ENCODE measurements at places on chromosomes 12 and 14. TPM values are rescaled to one million over a fixed set of nuclear protein-coding genes. Genes with fewer than 3 reads are reported as not detected.

The LYZ gene
- 128 TPM for polyA plus RNA-seq

The RASSF9 gene
- polyA plus RNA-seq, result 2.4 TPM

The SYNDIG1L gene
- 0.10 TPM for polyA plus RNA-seq

DNA sequence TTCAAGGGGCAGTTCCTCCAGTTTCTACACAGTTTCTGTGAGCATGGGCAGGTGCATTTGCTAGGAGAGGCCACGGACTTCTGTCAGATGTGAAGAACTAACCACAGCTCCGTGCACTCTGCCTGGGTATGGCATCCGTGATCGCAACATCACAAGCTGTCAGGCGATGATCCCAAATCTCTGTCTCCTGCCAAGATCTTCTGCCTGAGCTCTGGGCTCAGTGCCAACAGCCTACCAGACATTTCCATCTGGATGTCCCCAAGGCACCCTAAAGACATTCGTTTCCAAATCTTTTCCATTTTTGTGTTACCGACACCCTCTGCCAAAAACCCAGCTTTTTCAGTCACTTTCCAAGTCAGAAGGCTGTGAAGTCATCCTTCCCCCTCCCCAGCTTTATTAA lies 292.1 kb downstream of the GLT1D1 start:
- H3K4me1 ChIP-seq, result no peaks in the 10 kb centered on the region
- no peaks in the 10 kb centered on the region for H3K27me3 ChIP-seq
- H3K36me3 ChIP-seq, result no peaks in the 10 kb centered on the region

DNA sequence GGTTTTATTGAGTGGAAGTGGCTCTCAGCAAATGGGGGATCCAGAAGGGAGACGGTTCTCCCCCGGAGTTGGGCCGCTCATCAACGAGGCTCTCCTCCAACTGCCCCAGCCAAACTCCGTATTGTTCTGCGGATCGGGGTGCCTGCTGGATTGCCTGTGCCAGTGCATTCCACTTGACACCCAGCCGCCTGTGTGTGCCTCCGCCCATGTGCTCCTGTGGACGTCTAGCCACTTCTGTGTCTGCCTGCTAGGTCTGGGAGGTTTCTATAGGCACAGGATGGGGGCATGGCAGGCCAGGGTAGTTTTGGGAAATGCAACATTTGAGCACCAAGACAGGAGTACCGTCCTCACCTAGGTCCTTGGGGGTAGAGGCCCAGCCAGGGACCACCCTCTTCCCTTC lies 225.7 kb upstream of the AMIGO2 start:
- H3K27me3 ChIP-seq, result no peaks in the 10 kb centered on the region
- no peak for DNase-seq
- H3K36me3 ChIP-seq, result no peaks in the 10 kb centered on the region
- no peaks in the 10 kb centered on the region for H3K4me1 ChIP-seq
- H3K4me3 ChIP-seq, result no peak overlapping the region

The VTI1B gene
- polyA plus RNA-seq, result 78.4 TPM

- H3K36me3 ChIP-seq, result no peaks in the 10 kb centered on the region
- no peak within 1 kb of the TSS for H3K4me3 ChIP-seq
- peaks cover 13% of the 10 kb centered on the region for H3K27me3 ChIP-seq
- no peak within 1 kb of the TSS for H3K27ac ChIP-seq
- H3K4me1 ChIP-seq, result no peaks in the 10 kb centered on the region
These were observed at the start of gene KRT74 for GRCh38 chr12:52573743-52574142. KRT74 (minus strand) TSS chr12:52573843; CDS start chr12:52573777, 66 bp downstream.

The RHEBL1 gene
- 0.79 TPM for polyA plus RNA-seq

DNA sequence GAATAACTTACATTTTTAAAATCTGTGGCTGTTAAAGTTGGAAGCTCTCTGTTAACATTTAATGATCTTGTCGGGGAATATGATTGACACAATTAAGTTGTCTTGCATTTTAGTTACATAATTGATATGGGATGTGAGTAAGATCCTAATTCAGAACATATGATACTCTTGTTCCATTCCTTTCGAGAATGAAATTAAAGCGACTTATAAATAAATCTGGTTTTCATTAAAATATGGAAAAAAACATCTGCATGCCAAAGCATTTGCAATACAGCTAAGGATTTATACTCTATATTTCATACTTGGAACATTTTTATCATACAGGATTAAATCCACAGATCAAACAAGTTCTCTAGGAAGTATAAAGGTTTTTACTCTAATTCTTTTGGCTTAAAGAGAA lies 52.0 kb downstream of the SLC38A6 start:
- no peak overlapping the region for H3K27ac ChIP-seq
- no peak for DNase-seq
- no peaks in the 10 kb centered on the region for H3K36me3 ChIP-seq

- no peaks in the 10 kb centered on the region for H3K27me3 ChIP-seq
- peaks cover 7% of the 10 kb centered on the region for H3K36me3 ChIP-seq
- no peak overlapping the region for H3K4me3 ChIP-seq
- peaks cover 13% of the 10 kb centered on the region for H3K4me1 ChIP-seq
- peak; percentile 49 for DNase-seq
These were observed 190.1 kb downstream of the FOXN3 start for GRCh38 chr14:89226801-89227495.

The GYS2 gene
- polyA plus RNA-seq, result 0.03 TPM

DNA sequence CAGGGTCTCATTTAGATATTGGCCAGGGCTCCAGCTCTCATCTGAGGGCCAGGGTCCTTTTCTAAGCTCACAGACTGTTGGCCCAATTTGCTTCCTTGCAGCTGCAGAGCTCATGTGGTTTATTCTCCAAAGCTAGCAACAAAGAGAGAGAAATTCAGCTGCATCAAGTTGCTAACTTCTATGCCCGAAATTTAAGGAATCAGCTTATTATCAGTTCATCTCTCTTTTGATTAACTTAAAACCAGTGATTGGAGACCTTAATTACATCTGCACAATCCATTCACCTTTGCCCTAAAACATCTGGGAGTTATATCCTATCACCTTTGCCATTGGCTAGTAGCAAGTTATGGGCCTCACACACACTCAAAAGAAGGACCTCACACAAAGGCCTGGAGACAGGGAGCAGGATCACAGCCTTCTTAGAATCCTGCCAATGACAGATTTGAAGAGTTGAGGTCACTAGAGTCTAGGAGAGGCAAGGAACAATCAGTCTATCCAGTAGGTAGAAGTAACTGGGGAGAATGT lies 258.8 kb upstream of the GARIN6 start:
- H3K4me3 ChIP-seq, result no peak overlapping the region
- no peak overlapping the region for H3K27ac ChIP-seq
- H3K36me3 ChIP-seq, result no peaks in the 10 kb centered on the region
- H3K27me3 ChIP-seq, result no peaks in the 10 kb centered on the region
- no peak for DNase-seq
- H3K4me1 ChIP-seq, result no peaks in the 10 kb centered on the region

DNA sequence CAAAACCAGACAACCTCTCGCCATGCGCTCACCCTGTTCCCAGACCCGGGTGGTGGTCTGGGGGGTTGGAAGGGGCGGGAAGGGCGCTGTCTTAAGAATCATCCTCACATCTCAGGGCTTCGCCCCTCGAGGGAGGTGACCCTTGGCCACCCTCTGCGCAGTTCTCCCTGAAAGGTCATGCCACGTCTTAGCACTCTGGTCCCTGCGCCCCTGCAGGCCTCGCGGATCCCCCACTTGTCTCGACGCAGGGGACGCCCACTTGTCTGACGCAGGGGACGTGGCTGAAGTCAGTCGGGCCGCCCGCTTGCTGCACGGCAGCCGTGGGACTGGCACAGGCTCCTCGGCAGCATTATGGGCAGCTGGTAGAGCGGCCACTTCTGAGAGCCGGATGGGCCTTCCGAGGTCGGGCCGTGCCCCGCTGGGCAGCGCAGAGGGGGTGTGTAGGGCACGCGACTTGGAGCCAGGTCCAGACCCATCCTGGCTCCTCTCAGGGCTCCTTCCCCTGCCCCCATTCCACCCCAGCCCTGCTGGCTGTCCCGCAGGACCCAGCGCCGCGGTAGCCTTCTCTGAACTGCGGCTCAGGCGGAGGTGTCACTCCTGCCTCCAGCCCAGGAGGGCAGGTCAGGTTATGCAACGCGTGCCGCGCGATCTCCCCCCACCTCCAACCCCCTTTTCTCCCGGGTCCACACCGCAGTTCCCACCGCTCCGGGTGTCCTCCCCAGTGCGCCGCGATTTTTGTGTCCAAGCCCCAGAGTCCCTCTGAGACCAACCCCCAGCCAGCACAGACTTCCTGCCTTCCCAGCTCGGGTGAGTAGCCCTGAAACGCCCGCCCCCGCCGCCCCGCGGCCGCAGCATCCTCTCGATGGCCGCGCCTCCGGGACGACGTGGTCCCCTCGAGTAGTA lies 40.9 kb upstream of the CAPRIN2 start:
- H3K36me3 ChIP-seq, result no peaks in the 10 kb centered on the region
- DNase-seq, result peak; percentile 46
- peaks cover 38% of the 10 kb centered on the region for H3K27me3 ChIP-seq
- peak overlapping the region; percentile 38 for H3K4me3 ChIP-seq
- H3K4me1 ChIP-seq, result peaks cover 8% of the 10 kb centered on the region

The SMOC1 gene
- polyA plus RNA-seq, result 0.85 TPM

DNA sequence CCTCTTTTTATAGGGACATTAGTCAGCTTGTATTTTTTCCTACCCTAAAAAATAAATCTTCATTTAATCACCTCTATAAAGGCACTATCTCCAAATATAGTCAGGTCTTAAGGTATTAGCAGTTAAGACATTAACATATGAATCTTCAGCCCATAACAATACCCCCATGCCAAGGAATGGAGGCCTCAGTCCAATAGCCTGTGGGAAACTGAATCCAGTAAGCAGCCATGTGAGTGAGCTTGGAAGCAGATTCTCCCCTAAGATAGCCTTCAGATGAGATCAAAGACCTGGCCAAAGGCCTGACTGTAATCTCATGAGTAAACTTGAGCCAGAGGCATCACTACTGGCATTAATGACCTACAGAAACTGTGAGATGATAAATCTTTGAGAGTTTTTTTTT lies 232.1 kb upstream of the SYT10 start:
- H3K36me3 ChIP-seq, result no peaks in the 10 kb centered on the region
- no peaks in the 10 kb centered on the region for H3K27me3 ChIP-seq
- no peak for DNase-seq
- no peaks in the 10 kb centered on the region for H3K4me1 ChIP-seq
- no peak overlapping the region for H3K27ac ChIP-seq
- H3K4me3 ChIP-seq, result no peak overlapping the region

- no peaks in the 10 kb centered on the region for H3K4me1 ChIP-seq
- no peaks in the 10 kb centered on the region for H3K27me3 ChIP-seq
- H3K36me3 ChIP-seq, result no peaks in the 10 kb centered on the region
- no peak overlapping the region for H3K27ac ChIP-seq
- DNase-seq, result no peak
These were observed 37.2 kb downstream of the CRADD start for GRCh38 chr12:93714382-93714781.

DNA sequence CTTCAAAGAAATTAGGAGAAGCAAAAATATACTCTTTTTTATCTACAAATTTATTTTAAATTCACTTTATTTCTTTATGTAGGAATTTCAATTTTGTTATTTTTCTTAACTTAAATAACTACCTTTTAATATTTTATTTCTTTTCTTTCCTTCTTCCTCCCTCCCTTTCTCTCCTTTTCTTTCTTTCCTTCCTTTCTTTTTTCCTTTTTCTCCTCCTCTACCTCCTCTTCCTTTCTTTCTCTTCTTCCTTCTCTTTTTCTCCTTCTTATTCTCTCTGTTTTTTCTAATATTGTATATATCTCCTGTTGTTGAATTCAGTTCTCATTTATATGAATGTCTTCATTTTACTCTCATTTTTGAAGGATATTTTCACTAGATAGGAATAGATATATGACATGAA lies 127.6 kb downstream of the MIPOL1 start:
- no peak for DNase-seq
- no peaks in the 10 kb centered on the region for H3K36me3 ChIP-seq
- peaks cover 5% of the 10 kb centered on the region for H3K4me1 ChIP-seq
- no peak overlapping the region for H3K4me3 ChIP-seq

All from large intestine (tissue), 12 donors.